CD4-positive, alpha-beta T cell treated with Interleukin-15 for 1 hour (primary cell): ENCODE measurements at places on chromosomes 3 and 15.

DNA sequence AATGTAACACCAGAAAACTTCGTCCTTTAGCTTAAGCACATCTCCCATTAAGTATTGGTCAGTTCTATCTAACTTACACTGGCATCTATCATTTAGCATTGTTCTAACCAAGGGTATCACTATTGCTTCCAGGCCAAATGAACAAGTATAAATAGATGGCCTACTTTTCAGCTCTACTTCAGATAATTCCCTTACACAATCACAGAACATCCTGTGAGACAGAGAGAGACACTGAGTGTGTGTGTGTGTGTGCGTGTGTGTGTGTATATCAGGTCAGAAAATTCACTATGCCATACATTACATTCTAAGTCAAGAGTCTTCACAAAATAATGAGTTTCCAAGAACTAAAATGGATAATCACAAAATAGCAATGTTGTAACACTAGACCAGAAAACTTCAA lies 39.1 kb downstream of the SCAPER start:
- DNase-seq, result no peak

DNA sequence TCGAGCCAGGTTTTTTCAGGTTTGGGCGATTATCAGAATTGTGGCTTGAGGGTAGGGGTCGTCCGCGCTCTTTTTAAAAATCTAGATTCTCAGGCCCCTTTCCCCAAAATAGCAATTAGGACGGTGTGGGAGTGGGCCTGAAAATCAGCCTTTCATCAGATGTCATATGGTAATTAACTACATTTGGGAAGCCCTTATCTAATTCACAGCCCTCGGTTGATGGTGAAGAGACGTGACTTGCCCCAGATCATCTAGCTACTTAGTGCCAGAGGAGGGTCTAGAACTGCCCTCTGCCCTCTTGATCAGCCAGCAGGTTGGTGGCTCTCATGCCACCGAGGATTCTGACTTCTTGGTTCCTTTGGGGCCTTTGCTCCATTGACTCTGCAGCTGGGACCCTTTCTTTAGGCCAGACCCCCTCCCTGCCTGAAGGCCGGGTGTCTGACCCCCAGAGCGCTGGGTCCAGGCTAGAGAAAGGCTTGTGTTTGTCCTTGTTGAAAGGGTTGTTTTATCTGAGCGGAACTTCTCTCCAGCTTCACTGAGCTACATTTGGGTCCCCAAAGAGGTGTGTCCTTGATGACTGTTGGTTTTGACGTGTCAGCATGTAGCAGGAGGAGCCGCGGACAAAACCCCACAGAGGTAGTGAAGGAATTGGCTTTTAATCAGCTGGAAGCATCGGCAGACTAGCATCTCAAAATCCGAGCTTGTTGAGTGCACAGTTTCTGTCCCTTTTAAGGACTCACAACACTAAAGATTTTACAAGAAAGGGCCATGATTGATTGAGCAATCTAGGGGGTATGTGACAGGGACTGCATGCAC lies 857 bp downstream of the AEN start:
- peak; percentile 71 for DNase-seq

DNA sequence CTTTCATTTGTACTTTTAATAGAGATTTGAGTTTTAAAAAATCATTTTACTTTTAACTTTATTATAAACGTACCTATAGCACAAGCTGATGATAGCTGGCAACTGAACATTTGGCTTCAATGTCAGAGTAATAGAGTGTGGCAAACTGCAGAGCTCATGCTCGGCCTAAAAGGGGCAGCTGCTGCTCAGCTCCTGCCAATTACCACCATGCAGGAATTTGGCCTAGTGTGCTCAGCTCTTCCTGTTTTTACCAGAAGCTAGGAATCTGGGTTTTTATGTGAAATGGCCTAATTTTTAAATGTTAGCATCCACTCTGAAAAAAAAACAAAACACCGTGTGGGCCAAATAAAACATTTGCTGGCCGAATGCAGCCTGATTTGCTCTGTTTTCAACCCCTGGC lies 1.8 kb downstream of the IFT122 start:
- no peak for DNase-seq

GRCh38 chr3:51975852-51976549 lies 1.1 kb downstream of the ABHD14A start:
- DNase-seq, result peak; percentile 27

DNA sequence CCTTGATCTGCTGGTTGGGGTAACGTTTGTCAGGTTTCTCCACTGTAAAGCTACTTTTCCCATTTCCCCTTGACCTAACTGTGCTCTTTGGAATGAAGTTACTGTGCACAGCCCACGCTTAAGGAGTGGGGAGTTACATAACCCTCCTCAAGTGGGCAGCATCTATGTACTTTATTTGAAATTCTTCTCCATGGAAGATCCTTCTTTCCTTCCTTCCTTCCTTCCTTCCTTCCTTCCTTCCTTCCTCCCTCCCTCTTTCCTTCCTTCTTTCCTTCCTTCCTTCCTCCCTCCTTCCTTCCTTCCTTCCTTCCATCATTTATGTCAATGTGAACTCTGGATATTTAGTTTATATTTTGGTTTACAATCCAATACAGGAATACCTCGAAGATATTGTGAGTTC lies 77.1 kb upstream of the TRA2B start:
- DNase-seq, result no peak

GRCh38 chr15:81373176-81373575 lies 837 bp downstream of the TMC3 start:
- DNase-seq, result no peak

DNA sequence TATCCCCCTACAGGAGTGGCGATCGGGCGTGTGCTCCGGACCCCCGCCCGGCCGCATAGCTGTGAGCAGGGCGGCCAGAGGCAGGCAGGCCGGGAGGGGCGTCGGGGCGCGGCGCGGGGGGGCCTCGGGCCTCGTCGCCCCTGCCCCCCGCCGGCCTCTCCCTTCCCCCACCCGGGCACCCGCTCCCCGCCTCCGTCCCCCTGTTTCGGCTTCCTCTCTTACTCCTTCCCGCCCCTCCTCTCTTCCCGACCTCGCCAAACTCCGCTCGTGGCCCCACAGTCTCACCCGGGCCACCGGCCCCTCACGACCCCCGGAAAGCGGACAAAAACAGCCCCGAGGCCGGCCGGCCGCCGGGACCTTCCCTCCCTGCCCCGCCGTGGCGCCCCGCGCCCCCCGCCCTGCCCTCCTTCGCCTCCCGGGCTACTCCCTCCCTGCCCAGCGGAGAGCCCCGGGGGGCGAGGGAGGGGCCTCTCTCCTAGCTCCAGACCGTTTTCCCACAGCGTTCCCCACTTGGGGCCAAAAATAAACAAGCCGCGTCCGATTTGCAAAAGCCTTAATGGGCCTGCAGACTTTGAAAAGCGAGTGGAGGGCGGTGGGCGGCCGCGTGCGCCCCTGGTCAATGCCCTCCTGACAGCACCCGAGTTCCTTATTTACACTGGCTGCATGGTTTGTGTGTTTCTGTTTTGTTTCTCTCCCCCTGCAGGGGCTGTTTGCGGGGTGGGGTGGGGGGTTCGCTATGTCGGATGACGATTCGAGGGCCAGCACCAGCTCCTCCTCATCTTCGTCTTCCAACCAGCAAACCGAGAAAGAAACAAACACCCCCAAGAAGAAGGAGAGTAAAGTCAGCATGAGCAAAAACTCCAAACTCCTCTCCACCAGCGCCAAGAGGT lies 1.0 kb downstream of the UBE2E1 start:
- no peak for DNase-seq

GRCh38 chr3:185823078-185824044 lies 1.5 kb downstream of the IGF2BP2 start:
- no peak for DNase-seq

- no peak for DNase-seq
Measured at GRCh38 chr3:138467931-138468330, 33.5 kb downstream of the ESYT3 start.

GRCh38 chr3:10142707-10143560 lies 1.4 kb downstream of the VHL start:
- DNase-seq, result no peak

GRCh38 chr3:46454209-46454595 lies 10.5 kb downstream of the LTF start:
- DNase-seq, result no peak

- no peak for DNase-seq
Measured at GRCh38 chr3:12722226-12722625, 36.8 kb downstream of the TMEM40 start.

DNA sequence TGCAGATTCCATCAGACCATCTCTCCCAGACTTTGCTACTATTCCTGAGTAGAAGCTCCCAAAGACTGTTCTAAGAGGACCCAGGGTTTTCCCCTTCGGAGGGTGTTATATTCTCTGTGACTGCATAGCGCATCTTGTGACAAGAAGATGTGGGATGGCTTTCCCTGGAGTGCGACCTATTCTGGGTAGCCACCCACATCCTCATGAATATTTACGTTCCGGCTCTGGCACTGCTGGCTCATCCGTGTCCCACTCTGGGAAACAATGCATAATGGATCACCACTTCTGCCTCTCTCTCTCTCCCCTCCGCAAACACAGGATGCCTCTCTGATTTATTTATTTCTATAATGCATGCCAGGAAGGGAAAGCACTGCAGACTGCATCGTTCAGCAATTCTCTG lies 166.1 kb downstream of the PYDC2 start:
- no peak for DNase-seq

GRCh38 chr15:78979456-78980320 lies 34.8 kb upstream of the CTSH start:
- DNase-seq, result no peak

DNA sequence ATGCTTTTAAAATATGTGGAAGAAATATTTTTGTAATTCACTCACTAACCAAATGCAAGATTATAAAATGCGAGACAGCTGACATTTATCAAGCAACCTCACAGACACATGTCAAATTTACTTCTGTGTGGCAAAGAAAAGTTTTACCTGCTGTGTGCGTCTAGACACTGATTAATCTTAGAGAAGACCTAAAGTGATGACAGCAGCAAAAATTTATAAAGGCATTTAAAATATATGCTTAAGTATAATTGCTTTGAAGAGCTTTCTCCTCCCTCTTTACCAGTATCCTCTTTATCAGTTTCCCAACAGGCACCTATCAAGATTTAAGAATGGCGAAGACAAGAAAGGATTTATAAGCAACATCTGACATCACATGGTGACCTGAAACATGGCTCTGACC lies 37.3 kb downstream of the UBP1 start:
- DNase-seq, result no peak

GRCh38 chr15:26197719-26198118 lies 334.6 kb upstream of the ATP10A start:
- DNase-seq, result no peak

DNA sequence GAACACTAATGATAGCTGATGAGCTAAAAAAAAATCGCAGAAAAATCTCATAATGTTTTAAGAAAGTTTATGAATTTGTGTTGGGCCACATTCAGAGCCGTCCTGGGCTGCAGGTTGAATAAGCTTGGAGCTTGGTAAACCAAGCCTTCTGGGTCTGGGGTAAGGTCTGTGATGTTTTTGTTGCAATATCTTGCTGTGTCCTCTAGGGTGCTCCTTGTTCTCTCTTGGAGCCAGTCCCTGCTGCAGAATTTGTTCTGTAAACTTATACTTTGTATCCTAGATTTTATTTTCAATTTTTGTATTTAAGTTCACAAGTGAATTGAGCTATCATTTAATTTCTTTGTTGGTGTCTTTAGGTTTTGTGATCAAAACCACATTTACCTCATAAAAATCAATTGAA lies 143.7 kb downstream of the NR1D2 start:
- no peak for DNase-seq

DNA sequence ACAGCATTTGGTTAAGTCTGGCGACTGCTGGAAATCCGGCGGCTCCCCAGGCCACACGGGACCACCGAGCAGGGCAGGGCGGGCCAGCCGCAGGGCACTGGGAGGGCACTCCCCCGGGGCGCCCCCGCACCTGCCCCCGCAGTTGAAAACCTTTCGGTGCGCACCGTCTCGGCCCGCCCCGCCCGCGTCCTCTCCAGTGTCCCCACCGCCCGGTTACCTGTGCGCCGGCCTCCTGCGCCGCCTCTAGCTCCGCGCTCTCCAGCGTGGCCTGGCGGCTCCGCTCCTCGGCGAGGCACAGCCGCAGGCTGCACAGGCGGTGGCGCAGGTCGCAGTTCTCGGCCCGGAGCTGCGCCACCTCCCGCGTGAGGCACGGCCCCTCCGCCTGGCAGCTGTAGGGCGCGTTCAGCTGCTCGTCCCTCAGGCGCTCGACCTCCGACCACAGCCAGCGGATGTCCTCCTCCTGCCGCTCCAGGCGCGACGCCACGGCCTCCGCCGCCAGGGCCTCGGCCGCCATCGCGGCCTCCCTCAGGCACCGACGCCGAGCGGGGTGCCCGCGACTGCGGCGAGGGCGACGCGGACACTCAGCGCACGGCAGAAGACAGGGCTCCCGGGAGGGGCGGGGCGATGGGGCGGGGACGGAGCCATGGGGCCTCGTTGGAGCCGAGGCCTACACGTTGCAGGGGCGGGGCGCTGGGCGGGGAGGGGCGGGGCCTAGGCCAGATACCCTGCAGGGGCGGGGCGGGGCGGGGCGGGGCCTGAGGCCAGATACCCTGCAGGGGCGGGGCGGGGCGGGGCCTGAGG lies at the start of gene TARS3:
Gene TARS3, minus strand, starts transcription at position 600 of the 801 bp plus-strand sequence. Its CDS starts 86 bp downstream, at position 514.
- DNase-seq, result peak; percentile 96
